ENCODE measurements at places on chromosomes 5 and 9. TPM values are rescaled to one million over a fixed set of nuclear protein-coding genes. Genes with fewer than 3 reads are reported as not detected.

The SEMA6A gene
- total RNA-seq: 2.0 TPM

The TAS2R1 gene
- total RNA-seq: not detected

The MYMK gene
- total RNA-seq: not detected

The ZNG1C gene
- total RNA-seq: 13.1 TPM

The SLC34A1 gene
- not detected for total RNA-seq

The PCDHGA8 gene
- 0.15 TPM for total RNA-seq

The TRMO gene
- 10.6 TPM for total RNA-seq

The MYORG gene
- 7.4 TPM for total RNA-seq

The WDR70 gene
- 25.0 TPM for total RNA-seq

The IL5 gene
- total RNA-seq: not detected

The ERAP2 gene
- 7.0 TPM for total RNA-seq

The AGXT2 gene
- not detected for total RNA-seq

The TSSK1B gene
- not detected for total RNA-seq

The PCDHB9 gene
- total RNA-seq: 0.15 TPM

The CDC42SE2 gene
- 28.0 TPM for total RNA-seq

The FRMD3 gene
- total RNA-seq: 18.2 TPM

The ADAMTS2 gene
- 0.30 TPM for total RNA-seq

The CARTPT gene
- total RNA-seq: not detected

The SLC45A2 gene
- total RNA-seq: not detected

The MYOT gene
- not detected for total RNA-seq

The ISCA1 gene
- total RNA-seq: 28.7 TPM

The SPINK13 gene
- not detected for total RNA-seq

The EIF4E1B gene
- total RNA-seq: not detected

The GRXCR2 gene
- not detected for total RNA-seq

The EGFL7 gene
- 1,153 TPM for total RNA-seq

The CXCL14 gene
- total RNA-seq: not detected

The ADAMTS12 gene
- 0.10 TPM for total RNA-seq

The EFNA5 gene
- 2.9 TPM for total RNA-seq

The SLC25A2 gene
- total RNA-seq: 0.15 TPM

The LCN15 gene
- total RNA-seq: 1.6 TPM

The ENHO gene
- total RNA-seq: not detected

The PCDHGB5 gene
- 7.9 TPM for total RNA-seq

The C9orf153 gene
- total RNA-seq: not detected

The SPRY4 gene
- total RNA-seq: 55.6 TPM

The PCDHGA10 gene
- total RNA-seq: 2.6 TPM

The PCDHGA3 gene
- 0.49 TPM for total RNA-seq

The RASGEF1C gene
- not detected for total RNA-seq

The NINJ1 gene
- 31.9 TPM for total RNA-seq

The PKD2L2 gene
- total RNA-seq: not detected

The INSYN2B gene
- 34.2 TPM for total RNA-seq

The SH3PXD2B gene
- 15.7 TPM for total RNA-seq

The BNC2 gene
- 8.9 TPM for total RNA-seq

The DPYSL3 gene
- 50.4 TPM for total RNA-seq

The PCDHA5 gene
- not detected for total RNA-seq

The SLCO6A1 gene
- not detected for total RNA-seq
